ENCODE measurements at places on chromosomes 13 and 19. TPM values are rescaled to one million over a fixed set of nuclear protein-coding genes. Genes with fewer than 3 reads are reported as not detected.

- DNase-seq: no peak
These were observed 128.5 kb downstream of the ZNF675 start for GRCh38 chr19:23558541-23558940.

- no peak for DNase-seq
These were observed 40.8 kb upstream of the RANBP3 start for GRCh38 chr19:6018786-6019185.

- DNase-seq: no peak
These were observed 735 bp upstream of the FLT1 start for GRCh38 chr13:28495538-28496187.

The CRX gene
- total RNA-seq: not detected
